Activated naive CD8-positive, alpha-beta T cell treated with anti-CD3 and anti-CD28 coated beads, Interleukin-2, amount 50 U/mL, for 24 hours (primary cell): ENCODE measurements at places on chromosomes 1 and 21.

GRCh38 chr1:13753636-13754402, 53.8 kb downstream of the PRDM2 start:
- H3K4me3 ChIP-seq = no peak overlapping the region
- no peak for DNase-seq
- H3K27me3 ChIP-seq = no peaks in the 10 kb centered on the region
- peaks cover 36% of the 10 kb centered on the region for H3K36me3 ChIP-seq
- peak overlapping the region; percentile 83 for H3K27ac ChIP-seq

DNA sequence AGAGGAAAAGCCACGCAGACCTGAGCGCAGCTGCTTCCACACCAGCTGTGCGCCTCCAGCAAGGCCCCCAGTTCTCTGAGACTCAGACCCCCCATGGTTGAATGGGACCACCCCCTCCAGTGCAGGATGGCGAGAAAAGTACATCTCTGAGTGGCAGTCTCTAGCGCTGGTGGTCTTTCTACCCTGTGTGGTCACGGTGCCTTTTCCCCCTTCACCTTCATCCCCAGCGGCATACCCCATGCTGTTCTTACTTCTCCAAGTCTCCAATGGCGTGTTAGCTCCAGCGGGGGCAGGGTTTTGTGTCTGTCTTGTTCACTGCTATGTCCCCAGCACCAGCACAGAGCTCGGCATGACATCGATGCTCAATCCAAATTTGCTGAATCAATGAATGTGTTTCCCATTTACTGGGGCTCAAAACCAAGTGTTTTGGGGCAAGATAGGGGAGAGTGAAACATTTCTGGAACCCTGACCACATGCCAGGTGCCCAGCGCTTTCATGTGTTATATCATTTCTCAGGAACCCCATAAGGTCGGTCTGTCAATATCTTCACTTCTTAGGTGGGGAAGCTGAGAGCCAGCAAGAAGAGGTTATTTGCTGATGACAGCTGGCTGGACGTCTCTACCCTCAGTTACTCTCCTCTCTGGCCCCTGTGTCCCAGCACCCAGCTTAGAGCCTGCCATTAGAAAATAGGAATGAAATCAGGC, 959 bp upstream of the SDC3 start:
- peak overlapping the region; percentile 70 for H3K4me3 ChIP-seq
- H3K36me3 ChIP-seq = no peaks in the 10 kb centered on the region
- no peak overlapping the region for H3K27ac ChIP-seq
- H3K27me3 ChIP-seq = peaks cover 43% of the 10 kb centered on the region
- H3K4me1 ChIP-seq = peaks cover 21% of the 10 kb centered on the region

DNA sequence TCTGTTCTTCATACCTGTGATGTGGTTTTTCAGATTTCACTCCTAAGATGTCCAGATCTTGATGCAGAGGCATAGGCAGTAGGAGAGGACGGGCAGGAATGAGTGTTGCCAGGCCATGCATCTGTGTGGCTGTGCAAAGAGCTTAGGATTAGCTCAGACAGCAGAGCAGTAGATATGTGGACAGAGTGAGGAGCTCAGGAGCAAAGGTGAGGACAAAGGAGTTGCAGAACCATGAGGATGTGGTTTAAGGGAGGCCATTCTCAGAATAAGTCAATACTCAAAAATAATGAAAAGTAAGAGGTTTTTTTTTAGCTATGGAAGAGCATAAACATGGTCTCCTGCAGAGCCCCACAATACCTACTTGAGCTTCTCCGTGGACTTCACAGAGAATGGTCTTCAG, 158.3 kb downstream of the HHAT start:
- no peak overlapping the region for H3K27ac ChIP-seq
- H3K4me3 ChIP-seq = no peak overlapping the region
- no peaks in the 10 kb centered on the region for H3K36me3 ChIP-seq
- no peaks in the 10 kb centered on the region for H3K4me1 ChIP-seq

- DNase-seq = no peak
- H3K4me3 ChIP-seq = no peak overlapping the region
- H3K36me3 ChIP-seq = no peaks in the 10 kb centered on the region
- H3K4me1 ChIP-seq = no peaks in the 10 kb centered on the region
- peaks cover 2% of the 10 kb centered on the region for H3K27me3 ChIP-seq
Measured at GRCh38 chr1:65704318-65704717, 88.4 kb upstream of the PDE4B start.

DNA sequence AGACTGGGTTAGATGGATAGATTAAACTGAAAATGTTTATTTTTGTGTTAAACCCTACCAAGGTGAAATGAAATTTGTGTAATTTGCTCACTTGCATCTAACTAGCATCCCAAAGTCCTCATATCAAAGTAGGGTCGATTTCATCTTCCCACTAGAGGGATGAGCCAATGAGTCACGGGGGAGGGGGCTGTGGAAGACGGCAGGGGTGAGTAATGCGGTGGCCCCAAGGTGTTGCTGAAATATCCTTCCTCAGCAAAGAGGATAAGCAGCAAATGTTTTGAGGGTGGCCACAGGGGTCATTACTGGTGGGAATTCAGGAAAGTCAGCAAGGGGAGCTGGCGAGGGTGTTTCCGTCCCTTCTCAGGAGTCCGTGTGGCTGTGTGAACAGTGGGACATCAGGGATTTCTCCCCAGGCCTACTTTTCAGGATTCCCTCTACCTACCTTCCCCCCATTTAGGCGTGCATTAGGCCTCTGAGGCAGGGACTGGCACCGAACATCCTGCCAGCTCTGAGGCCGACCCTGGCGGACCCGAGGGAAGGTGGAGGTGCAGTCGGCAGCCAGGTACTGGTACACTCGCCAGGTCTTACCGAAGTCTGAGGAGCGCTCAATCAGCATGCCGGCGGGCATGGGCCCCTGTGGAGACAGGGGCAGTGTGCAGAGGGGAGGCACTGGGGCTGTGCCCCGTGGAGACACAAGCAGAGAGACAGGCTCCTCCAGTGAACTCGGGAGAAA, 18.1 kb downstream of the LAMB3 start:
- H3K4me1 ChIP-seq = peaks cover 6% of the 10 kb centered on the region
- H3K27me3 ChIP-seq = peaks cover 2% of the 10 kb centered on the region
- peak overlapping the region; percentile 49 for H3K27ac ChIP-seq
- no peaks in the 10 kb centered on the region for H3K36me3 ChIP-seq
- DNase-seq = no peak
- no peak overlapping the region for H3K4me3 ChIP-seq

DNA sequence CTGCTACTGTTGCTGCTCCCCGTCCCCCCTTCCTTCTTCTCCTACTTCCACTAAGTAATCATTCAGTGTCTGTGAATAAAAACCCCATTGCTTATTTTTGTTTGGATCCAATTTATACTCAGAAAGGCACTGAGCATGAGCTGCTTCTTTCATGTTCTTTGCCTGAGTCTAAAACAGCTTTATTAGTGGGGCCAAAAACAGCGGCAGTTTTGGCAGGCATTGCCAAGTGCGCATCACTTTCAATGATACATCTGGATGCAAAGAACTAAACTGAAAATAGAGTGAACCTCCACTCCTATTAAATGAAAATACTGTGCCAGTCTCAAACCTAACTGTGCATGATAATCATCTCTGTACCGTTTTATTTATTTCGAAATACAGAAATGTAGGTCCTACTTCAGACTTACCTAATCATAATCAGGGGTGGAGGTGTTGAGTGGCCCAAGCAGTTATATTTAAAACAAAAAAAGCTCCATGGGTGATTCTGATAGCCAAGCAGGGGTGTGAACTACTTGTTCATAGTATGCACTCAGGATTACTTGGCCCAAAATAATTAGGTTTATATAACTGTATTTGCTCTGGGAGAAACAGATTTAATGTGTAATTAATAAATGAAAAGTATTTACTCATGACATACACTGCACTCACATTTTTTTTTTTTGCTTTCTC, 48.4 kb downstream of the NEK7 start:
- H3K4me3 ChIP-seq = no peak overlapping the region
- no peaks in the 10 kb centered on the region for H3K27me3 ChIP-seq
- peak overlapping the region; percentile 19 for H3K27ac ChIP-seq

- DNase-seq = no peak
- no peak overlapping the region for H3K4me3 ChIP-seq
- no peak overlapping the region for H3K27ac ChIP-seq
- no peaks in the 10 kb centered on the region for H3K36me3 ChIP-seq
- H3K4me1 ChIP-seq = peaks cover 12% of the 10 kb centered on the region
Measured at GRCh38 chr1:236024641-236025040, 40.2 kb downstream of the NID1 start.

GRCh38 chr1:16376971-16377370, 9.9 kb downstream of the SZRD1 start:
- H3K27ac ChIP-seq = no peak overlapping the region
- peaks cover 61% of the 10 kb centered on the region for H3K4me1 ChIP-seq

DNA sequence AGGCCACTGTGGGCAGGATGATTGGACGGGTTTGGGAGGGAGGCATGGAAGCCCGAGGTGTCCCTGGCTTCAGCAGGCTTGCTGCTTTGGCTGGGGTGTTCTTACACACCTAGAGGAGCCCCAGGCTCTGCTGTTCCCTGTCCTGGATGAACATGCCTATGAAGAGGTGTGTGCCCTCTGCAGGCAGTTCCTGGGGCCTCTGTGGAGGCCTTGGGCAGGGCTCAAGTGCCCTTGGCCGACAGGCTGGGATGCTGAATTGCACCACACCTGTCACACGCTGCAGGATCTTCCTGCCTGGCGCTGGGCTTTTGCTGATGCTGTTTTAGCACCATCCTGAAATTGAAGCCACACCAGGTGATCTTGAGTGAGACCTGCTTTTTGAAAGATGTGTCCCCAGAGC, 415.0 kb upstream of the VAMP3 start:
- no peak overlapping the region for H3K27ac ChIP-seq
- H3K4me3 ChIP-seq = no peak overlapping the region
- H3K4me1 ChIP-seq = no peaks in the 10 kb centered on the region
- H3K27me3 ChIP-seq = peaks cover 3% of the 10 kb centered on the region
- no peak for DNase-seq
- H3K36me3 ChIP-seq = no peaks in the 10 kb centered on the region

DNA sequence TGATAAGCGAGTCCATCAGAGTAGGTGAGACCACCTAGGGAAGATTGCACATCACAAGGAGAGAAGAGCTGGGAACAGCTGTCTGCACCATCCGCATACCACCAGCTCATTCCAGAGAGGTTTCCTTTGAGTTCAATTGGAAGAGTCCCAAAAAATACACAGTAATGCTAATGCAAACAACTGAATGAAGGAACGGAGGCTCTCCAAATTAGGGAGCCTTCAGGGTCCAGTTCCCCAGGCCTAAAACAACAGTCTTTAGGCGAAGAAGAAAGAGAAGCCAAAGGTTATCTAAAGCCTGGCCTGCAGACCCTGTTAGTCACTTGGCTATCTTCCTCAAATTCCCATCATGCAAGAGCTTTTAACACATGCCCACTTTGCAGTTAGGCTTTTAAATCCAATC, 246.4 kb downstream of the PBX1 start:
- no peak overlapping the region for H3K4me3 ChIP-seq
- no peaks in the 10 kb centered on the region for H3K36me3 ChIP-seq
- no peaks in the 10 kb centered on the region for H3K27me3 ChIP-seq
- no peak overlapping the region for H3K27ac ChIP-seq
- no peak for DNase-seq

GRCh38 chr1:244236721-244237120, 185.6 kb downstream of the ZBTB18 start:
- H3K4me3 ChIP-seq = no peak overlapping the region
- peaks cover 3% of the 10 kb centered on the region for H3K4me1 ChIP-seq
- H3K36me3 ChIP-seq = no peaks in the 10 kb centered on the region

DNA sequence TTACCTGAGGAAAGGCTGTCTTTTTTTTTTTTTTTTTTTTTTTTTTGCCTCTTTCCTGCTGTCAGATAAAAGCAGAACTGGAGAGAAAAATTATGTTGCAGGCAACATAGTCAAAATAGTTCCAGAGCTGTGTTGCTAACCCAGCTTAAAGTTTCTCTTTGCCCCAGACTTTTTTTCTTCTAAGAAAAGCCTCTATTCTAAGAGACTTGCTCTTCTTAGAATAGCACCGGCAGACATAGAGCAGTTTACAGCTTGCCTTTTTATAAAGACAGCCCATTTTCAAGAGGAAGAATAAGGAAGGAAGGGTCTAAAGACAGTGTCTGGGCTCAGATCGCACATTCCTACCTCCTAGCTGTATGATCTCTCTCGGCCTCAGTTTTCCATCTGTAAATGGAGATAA, 88.7 kb downstream of the TENT5C start:
- H3K4me1 ChIP-seq = no peaks in the 10 kb centered on the region
- H3K36me3 ChIP-seq = no peaks in the 10 kb centered on the region
- H3K4me3 ChIP-seq = no peak overlapping the region
- H3K27me3 ChIP-seq = peaks cover 15% of the 10 kb centered on the region
- no peak for DNase-seq

DNA sequence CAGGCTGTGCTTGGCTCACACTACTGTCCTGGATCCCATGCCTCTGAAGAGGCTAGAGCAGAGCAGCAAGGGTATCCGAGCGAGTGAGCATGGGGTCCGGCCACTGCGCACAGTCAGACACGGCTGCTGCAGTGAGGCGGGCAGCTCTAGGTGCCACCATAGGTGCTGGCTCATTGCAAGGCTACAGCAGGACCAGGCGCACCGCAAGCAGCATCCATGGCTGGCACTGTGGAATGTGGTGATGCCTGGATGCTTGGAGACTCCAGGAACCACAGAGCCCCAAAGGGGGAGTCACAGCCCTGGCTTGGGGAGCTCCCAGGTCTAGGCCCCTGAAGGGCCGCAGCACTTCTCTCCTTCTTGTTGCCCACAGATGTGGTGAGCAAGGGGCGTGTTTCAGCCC, 47.2 kb downstream of the ATP6V1G3 start:
- no peak overlapping the region for H3K4me3 ChIP-seq
- no peaks in the 10 kb centered on the region for H3K27me3 ChIP-seq
- H3K27ac ChIP-seq = no peak overlapping the region
- peaks cover 14% of the 10 kb centered on the region for H3K4me1 ChIP-seq

DNA sequence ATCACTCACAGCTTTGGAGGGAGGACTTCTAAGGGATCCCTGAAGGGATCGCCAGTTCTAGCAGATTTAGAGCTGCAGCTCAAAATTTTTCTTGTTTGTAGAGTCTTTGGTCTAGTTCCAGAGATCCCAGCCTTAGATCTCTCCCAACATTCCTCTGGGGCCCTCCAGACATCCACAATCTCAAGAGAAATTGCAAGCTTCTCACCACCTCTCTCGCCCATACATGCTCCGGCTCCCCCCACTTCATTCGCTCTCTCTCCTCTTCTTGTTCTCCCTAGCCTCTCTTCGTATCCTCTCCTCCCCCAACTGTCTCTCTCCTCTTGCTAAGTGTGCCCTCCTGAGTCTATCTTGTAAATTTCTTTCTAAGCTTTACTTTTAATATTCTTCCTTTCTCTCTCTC, 15.1 kb upstream of the TUT4 start:
- no peaks in the 10 kb centered on the region for H3K27me3 ChIP-seq
- DNase-seq = no peak
- no peak overlapping the region for H3K4me3 ChIP-seq
- no peaks in the 10 kb centered on the region for H3K36me3 ChIP-seq

- peaks cover 5% of the 10 kb centered on the region for H3K27me3 ChIP-seq
- no peaks in the 10 kb centered on the region for H3K36me3 ChIP-seq
- H3K4me3 ChIP-seq = no peak overlapping the region
Measured at GRCh38 chr1:201656311-201657032, 117.5 kb downstream of the NAV1 start.

DNA sequence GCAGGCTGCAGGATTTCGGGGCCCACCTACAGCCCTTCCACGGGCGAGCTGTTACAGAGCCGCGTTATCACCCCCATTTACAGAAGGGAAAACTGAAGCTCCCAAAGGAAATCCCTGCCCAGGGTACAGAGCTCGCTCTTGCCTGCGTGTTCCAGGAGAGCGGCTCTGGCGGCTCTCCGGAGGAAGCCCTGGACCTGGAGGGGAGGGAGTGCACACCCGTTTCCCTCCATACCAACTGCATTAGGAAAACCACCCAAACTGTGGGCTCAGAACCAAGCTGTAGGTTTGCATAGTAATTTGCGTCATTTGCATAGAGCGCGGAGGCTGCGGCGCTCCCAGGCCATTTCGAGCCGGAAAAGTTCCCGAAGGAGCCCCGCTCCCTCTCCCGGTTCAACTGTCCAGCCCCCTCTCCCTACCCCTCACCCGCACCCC, 24.7 kb upstream of the ADGRB2 start:
- peak overlapping the region; percentile 80 for H3K4me3 ChIP-seq
- DNase-seq = no peak
- no peak overlapping the region for H3K27ac ChIP-seq
- no peaks in the 10 kb centered on the region for H3K36me3 ChIP-seq
- H3K4me1 ChIP-seq = peaks cover 14% of the 10 kb centered on the region
